ENCODE measurements at places on chromosomes 3 and 15.

GRCh38 chr3:98699132-98699531 is 64.0 kb upstream of the ST3GAL6 start:
- no peak for DNase-seq

DNA sequence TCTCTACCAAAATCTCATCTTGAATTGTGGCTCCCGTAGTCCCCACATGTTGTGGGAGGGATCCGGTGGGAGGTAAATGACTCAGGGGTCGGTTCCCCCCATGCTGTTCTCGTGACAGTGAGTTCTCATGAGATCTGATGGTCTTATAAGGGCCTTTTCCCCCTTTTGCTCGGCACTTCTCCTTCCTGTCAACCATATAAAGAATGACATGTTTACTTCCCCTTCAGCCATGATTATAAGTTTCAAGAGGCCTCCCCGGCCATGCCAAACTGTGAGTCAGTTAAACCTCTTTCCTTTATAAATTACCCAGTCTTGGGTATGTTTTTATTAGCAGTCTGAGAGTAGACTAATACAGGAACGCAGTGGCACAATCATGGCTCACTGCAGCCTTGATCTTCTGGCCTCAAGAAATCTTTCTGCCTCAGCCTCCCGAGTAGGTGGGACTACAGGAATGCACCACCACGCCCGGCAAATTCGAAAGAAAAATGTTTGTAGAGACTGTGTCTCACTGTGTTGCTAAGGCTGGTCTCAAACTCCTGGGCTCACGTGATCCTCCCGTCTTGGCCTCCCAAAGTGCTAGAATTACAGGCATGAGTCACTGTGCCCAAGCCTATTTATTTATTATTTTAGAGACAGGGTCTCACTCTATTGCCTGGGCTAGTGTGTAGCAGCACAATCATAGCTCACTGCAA is 101.0 kb downstream of the ATP10A start:
- DNase-seq: no peak

- no peak for DNase-seq
Observed at GRCh38 chr3:31636049-31636448, 103.3 kb downstream of the STT3B start.

GRCh38 chr3:187533797-187534196 is 136.4 kb downstream of the SST start:
- DNase-seq: no peak

- no peak for DNase-seq
Observed at GRCh38 chr15:69543681-69544364, 91.2 kb downstream of the RPLP1 start.

- DNase-seq: no peak
Observed at GRCh38 chr3:8094415-8094814, 407.2 kb upstream of the LMCD1 start.

- DNase-seq: no peak
Observed at GRCh38 chr15:31280046-31280830, 46.4 kb upstream of the KLF13 start.

- DNase-seq: no peak
Observed at GRCh38 chr3:120449701-120450599, 842 bp downstream of the FSTL1 start.

- DNase-seq: no peak
Observed at GRCh38 chr3:38989917-38990510, 61.7 kb downstream of the SCN11A start.

DNA sequence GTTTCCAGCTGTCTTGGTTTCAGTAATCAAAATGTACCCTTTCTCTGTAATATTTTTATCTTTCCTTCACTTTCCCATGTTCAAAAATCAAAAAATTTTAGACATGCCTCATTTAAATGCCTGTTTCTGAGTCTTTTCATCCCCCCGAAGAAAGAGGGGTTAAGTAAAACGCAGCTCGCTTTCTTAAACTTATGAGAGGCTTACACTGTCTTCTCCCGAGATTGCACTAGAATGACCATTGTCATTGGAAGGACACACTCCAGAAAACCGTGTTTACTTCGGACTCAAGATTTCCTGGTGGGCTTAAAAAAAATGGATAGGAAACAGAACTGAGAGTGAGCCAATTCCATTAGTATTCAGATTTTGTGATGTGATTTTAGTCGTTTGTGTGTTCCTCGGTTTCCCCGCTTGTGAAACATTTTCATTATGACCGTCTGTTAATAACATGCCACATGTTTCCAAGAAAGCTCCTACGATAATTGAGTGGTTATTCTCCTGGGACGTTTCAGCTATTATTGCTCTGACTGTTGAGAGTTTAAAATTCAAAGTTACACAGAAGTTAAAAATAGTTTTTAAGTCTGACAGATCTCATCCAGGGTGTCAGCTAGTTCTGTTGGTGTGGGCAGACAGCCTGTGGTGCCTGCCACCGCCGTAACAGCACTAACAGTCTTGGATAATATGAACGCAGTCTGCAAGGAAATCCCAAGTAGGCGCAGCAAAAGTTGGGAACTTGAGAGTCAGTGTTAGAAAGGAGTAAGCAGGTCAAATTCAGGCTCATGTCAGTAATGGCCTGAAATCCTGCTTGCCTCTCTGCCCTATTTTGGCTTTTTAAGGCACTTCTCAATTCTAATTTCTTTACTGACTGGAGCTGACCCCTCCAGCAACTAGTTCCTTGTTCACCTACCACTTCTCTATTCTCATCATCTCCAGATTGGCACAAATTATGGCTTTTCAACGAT is 1.5 kb downstream of the CRYBG3 start:
- DNase-seq: no peak

GRCh38 chr3:52547143-52547542 is 10.7 kb downstream of the UQCC5 start:
- DNase-seq: no peak

GRCh38 chr15:69451951-69452691 is 497 bp upstream of the RPLP1 start:
- DNase-seq: no peak

DNA sequence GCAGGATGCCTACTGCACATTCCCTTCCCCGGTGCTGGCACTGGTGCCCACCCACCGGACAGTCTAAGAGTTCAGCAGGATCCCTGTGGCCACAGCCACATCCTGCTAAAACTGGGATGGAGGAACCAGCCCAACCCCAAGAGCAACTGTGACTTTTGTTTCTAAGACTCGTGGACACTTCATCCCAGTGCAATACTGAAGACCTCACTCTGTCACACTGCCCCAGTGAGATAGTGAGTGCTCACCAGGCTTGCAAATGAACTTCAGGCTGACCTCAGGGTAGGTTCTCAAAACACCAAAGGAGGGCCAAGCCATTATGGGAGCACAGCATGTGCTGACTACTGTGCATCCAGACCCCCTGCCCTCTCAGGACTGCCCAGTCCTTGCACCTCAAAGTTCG is 46.7 kb upstream of the MTMR14 start:
- no peak for DNase-seq

GRCh38 chr15:63015618-63016017 is 26.9 kb upstream of the TPM1 start:
- DNase-seq: no peak

DNA sequence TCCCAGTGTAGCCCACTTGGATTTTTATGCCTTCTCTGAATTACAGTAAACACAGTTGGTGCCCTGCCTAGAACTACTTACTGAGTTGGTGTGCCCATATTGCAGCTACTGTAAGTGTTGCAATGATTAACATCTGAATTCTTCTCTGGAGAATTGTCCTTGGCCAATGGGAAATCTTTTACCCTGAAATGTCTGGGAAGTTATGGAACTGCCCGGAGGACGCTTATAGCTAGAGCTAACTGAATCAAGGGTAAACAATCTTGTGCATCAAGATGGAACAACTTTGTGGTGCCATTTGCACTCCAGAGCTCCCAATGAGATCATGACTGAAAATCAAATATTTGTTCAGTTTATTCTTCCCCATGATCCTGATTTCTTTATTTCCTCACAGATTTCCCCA is 246.7 kb upstream of the CBLB start:
- DNase-seq: no peak

DNA sequence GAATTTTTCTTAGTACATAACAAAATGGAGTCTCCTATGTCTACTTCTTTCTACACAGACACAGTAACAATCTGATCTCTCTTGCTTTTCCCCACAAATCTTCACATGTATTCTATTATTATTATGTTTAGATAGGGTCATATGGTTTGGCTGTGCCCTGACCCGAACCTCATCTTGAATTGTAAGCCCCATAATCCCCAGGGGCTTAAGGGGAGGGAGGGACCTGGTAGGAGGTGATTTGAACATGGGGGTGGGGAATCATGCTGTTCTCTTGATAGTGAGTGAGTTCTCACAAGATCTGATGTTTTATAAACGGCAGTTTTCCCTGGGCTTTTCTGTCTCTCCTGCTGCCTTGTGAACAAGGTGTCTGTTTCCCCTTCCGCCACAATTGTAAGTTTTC is 86.7 kb upstream of the SELENOK start:
- no peak for DNase-seq

DNA sequence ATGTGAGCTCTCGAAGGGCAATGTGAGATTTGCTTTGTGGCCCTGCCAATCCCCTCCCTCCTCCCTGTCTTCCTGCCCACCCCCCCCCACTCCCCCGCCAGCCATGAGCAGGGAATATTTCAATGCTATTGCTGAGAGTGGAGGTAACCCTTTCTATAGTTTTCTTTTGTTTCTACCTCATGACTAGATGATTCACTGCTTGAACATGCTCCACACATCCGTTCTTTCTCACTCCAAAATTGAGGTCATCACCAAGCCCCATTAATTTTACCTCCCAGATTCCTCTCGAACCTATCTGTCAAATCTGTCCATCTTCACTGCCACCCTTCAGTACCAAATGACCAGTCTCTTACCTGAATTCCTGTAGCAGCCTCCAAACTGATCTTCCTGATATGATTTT is 12.2 kb downstream of the ZNF774 start:
- DNase-seq: no peak

DNA sequence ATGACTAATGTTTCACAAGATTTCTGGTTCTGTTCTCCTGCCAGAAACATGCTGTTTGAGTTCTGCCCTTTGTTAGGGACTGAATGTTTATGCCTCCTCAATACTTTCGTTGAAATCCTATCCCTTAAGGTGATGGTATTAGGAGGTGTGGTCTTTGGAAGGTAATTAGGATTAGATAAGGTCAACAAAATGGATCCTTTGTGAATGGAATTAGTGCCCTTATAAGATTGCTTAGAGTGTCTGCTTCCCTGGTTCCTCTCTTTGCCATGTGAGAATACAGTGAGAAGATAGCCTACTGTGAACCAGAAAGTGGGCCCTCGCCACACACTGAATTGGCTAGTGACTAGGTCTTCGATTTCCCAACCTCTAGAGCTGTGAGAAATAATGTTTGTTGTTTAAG is 621.4 kb upstream of the ALCAM start:
- no peak for DNase-seq

DNA sequence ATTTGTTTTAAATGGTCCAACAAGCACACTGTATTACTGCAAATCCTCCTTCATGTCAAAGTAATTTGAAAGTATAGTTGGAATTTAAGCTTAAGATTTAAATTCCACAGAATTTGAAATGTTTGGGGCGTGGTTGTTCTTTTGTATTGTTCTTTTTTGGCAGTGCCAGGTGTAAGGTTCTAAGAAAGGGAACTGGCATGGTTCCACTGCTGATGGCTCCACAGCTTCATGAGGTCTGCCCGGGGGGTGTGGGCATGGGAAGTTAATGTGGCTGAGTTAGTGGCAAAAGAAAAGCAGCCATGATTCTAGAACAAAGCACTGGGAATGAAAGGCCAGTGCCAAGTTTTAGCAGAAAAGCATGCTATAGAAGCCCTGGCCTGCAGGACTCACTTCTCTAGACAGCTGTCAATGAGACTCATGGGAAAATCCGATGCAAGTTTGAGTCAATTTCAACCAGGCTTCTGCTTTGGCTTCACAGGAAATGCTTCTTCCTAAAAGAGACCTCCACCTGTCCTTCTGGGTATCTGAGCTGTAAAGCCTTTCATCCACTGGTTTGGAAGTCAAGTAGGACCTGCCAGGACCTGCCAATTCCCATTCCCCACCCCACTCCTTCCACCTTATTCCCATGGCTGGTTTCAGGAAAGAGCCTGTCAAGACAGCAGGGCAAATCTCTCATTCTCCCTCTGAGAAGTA is 18.9 kb downstream of the CDCP1 start:
- no peak for DNase-seq

DNA sequence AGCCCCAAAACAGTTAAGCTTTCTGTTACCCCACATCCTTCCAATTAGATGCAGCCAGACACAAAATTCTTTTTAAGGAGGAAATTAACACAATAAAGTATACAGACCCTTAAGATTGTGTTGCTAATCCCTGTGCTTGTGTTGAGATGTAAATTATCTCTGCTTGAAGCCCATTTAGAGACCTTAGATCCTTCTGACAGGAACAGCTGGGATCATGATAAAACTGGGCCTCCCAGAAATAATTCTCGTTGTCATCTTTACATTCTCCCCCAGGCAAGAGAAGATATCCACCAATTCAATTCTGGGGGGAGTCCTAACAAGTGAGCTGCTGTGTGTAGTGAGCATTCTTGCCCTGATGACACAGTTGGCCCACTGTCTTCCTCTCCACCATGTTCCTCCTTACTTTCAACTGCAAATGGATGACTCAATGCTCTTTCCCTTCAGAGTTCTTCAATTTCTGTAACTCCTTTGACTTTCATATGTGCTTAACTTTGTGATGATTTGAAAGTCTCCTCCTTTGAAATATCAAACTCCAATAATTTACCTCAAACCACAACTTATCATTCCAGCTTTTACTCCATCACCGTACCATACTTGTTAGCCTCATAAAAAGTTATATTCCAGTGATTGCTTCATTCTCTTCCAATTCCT is 186.6 kb downstream of the RAP2B start:
- no peak for DNase-seq

- DNase-seq: peak; percentile 18
Observed at GRCh38 chr3:123066896-123067688, at the start of gene PDIA5. PDIA5 (plus strand) TSS chr3:123067025; CDS start chr3:123067165, 140 bp downstream.

Data from activated T-helper 1 cell treated with anti-CD3 and anti-CD28 coated beads, Interleukin-2, amount 50 U/mL, for 16 hours (primary cell).